Suppressor macrophage treated with lipopolysaccharide for 4 hours (primary cell): ENCODE measurements at places on chromosomes 1 and 21.
A peak's percentile ranks its signal among the peaks of the same experiment; 100 is the strongest.

DNA sequence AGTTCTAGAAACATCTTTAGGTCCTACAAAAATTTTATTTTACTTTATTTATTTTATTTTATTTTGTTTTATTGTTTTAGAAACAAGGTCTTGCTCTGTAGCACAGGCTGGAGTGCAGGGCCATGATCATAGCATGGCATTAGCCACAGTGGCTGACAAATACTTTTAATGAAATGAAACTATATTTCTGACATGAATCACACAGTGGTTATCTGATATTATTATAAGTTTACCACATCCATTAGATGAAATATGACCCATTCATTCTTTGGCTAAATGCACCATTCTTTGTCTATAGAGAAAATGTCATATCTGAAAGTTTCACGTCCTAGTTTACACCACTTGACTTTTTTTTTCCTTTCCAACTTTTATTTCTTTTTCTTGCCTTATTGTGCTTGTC, 613.4 kb upstream of the ADAMTS5 start:
- DNase-seq: no peak

DNA sequence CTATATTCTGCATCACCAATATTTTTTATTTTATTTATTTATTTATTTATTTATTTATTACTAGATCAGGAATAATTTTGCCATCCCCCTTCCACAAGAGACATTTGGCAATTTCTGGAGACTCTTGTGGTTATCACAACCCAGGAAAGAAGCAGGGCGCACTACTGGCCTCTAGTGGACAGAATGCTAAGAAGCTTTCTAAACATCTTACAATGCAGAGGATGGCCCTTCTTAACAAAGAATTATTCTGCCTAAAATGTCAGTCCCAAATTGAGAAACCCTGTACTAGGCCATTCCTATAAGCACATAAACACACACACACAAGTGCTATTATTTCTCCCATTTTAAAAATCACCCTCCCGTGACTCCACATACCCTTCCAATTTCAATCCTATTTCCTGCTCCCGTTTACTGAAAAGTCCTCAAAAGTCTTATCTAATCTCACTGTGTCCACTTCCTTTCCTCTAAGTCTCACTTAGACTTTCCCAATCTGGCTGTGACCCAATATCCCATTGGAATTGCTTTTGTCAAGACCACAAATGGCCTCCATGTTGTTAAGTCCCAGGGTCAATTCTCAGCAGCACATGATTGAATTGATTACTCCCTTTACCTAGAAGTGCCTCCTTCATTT, 43.7 kb upstream of the RNF11 start:
- DNase-seq: peak; percentile 81

GRCh38 chr1:207805841-207806421, 54.1 kb downstream of the CD46 start:
- DNase-seq: peak; percentile 85

- DNase-seq: no peak
Measured at GRCh38 chr1:87600854-87601253, 272.2 kb downstream of the LMO4 start.

GRCh38 chr1:115255154-115255553, 82.9 kb downstream of the NGF start:
- DNase-seq: no peak

GRCh38 chr1:1157914-1158710, 15.6 kb upstream of the TTLL10 start:
- peak; percentile 49 for DNase-seq

DNA sequence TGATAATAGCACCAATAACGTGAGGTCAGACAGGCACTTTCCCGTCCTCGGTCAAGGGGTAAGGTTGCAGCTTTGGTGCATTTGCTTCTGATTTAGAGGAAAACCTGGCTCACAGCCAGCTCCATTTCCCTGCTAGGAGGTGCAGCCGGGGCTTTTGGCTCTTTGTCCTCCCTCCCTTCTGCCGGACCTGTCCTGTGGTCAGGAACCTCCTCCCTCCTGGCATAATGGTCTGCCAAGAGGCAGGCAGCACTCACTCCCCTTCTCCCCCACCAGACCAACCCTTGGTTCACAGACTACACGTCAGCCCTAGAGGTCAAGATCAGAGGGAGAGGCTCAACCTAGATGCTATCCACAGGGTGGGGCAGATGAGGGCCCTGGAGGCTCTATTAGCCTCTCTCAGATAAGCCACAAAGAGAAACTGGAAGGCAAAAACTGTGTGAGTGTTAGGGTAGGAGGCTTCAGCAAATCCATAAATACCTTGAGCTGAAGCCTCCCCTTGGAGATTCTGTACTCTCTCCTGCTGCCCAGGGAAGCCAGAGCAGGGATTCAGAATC, 64.8 kb downstream of the PLXNA2 start:
- DNase-seq: no peak

DNA sequence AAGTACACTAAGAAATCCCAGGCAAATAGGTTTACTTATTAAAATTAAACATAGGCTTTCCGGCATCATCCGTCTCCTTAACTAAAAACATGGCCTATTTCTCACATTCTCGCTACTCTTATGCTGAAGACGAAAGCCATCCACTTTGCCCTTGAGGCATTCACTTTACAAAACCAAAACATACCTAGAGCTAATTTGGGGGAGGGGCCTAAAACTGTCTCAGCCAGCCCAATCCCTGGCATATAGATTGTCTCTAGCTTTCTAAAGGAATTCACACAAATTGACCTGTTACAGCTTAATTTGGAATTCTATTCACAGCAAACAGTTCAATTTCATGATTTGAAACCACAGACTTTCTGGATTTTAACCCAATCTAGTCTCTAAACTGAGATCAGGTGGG, 34.8 kb downstream of the SLC35D1 start:
- no peak for DNase-seq

DNA sequence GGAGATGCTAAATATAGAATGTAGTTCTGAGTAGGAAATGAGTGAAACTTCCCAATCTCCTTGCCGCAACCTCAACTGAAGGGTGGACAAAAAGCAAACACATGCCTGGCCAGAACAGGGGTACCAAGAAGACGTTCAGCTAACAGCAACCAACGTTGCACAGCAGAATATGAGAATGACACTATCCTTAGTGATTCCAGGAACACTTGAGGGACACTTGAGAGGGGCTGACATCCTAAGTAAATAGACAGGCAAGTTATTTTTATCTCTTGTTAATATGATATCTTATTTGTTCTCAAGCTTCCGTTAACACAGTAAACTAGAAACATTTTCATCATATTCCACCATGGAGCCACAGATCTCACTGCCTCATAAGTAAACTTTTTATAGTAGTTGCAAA, 908 bp downstream of the KRTAP19-1 start:
- no peak for DNase-seq

GRCh38 chr1:87159378-87159915, 169.2 kb upstream of the LMO4 start:
- no peak for DNase-seq

DNA sequence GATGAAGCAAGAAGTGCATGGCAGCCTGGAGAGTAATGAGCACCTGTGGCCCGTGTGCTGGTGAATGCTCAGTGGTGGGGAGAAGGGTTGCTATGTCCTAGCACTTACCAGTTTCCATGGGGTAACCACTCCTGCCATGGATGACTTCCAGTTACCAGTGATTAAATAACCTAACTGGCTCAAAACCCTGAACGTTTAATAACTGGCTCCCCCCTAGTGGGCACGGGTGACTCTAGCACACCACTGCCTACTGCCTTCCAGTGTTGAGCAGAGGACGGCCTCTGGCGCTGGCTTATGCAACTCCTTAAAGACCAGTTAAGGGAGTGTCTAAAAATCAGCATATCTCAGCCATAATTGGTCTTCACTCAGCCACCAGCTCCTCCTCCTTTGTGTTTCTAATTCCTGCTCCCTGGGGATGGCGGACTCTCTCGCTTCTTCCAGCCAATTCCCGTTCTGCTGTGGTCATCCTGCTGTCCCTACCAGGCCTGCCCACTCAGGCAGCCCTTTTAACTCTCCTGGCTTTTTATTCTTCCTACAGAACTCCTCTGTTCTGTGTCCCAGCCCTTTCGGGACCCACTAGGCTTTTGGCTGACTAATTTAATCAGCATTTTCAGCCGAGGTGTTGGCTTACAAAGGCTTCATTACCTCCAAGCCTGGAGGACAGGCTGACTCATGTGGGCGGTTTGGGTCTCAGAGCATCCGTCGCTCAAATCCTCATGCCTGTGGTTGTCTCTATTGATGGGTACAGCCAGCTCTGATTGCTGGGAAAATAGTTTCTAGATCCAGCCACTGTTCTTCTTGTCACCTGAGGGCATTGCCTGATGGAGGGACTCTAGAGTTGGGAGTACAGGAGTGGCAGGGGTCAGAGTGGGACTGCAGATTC, 332.4 kb downstream of the CAMTA1 start:
- peak; percentile 2 for DNase-seq

- DNase-seq: peak; percentile 79
Measured at GRCh38 chr1:204072931-204073836, at the start of gene SOX13. TSS of gene SOX13 (plus strand) at chr1:204073115. CDS start at chr1:204112916, 39,801 bp downstream.

DNA sequence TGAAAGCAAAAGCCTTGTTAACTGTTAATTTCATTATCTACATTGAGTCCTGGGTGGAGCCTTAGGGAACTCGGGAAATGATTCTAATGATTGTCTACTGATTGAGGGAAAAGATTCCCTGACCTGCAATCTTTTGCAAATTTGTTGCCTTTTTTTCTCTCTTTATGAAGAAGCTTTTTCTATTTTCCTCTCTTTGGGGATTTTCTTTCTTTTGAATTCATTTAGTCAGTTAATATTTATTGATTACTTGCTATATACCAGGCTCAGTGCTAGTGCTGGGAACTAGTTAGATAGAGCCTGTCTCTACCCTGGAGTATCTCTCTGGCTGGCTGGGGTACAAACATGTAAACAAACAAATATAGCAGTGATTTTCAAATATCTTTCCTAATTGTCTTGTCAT, 71.2 kb upstream of the CACYBP start:
- DNase-seq: no peak

DNA sequence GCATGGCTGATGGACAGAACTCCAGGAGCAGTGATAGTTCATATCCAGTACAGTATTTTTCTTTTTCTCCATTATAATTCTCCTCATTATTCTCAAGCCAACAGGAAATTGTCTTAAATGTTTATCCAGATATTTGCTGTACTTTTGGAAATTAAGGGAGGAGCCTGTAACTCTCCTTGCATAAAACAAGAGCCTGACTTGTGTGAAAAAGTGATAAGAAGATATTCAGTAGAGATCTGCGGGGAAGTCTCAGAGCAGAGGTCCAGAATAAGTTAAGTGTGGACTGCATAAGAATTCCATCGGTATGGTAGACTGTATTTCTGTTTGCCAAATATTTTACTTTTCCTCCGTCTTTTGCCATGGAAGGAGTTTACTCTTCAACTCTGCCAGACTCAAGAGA, 70.2 kb downstream of the BACH1 start:
- DNase-seq: no peak

GRCh38 chr21:25107708-25108107, 499.6 kb downstream of the MRPL39 start:
- peak; percentile 19 for DNase-seq

GRCh38 chr1:62796221-62796620, 12.3 kb downstream of the ATG4C start:
- peak; percentile 54 for DNase-seq

- DNase-seq: no peak
Measured at GRCh38 chr1:210794445-210794844, 339.5 kb downstream of the KCNH1 start.

GRCh38 chr1:232029315-232029714, 402.7 kb downstream of the DISC1 start:
- no peak for DNase-seq

DNA sequence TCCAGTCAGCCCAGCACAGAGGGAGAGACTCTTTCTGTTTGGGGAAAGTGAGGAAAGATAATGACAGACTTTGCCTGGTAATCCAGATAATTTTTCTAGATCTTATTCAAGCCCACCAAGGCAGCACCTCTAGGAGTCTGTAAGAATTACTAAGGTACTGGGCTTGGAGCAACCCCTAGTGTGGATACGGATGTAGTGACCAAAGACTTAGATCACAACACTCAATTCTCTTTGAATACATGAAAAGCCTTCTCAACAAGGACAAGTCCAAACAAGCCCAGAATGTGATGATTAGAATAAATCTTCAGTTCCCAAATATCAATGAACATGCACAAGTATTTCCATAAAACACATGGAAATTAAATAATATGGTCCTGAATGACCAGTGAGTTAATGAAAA, 206.9 kb downstream of the MRPL39 start:
- no peak for DNase-seq

DNA sequence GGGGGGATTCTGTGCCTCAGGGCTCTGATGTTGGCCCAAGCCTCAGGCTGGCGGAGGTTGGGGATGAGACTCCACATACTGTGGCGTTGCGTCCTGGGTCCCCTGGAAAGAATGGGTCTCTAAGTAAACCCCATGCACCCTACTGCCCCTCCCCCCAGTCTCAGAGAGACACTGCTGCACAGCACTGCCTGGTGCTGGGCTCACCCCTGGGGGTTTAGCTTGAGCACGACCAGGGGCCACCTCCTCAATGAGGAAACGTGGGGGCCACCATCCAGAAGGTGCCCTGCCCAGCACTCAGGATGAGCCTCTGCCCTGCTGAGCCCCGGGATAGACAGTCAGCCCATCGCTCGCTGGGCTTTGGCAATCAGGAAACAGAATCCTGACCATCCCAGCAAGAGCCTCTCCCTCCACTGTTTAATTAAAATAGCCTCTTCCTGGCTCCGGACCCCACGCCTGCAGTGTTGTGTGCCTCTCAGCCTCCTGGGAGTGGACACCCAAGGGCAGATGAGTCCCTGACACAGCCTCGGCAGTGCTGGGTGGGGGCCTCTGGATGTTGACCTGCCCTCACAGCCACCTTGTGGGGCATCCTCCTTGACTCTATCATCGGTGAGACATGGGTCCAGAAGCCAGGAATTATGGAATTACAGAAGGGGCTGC, 3.5 kb upstream of the KRTAP10-4 start:
- DNase-seq: no peak

DNA sequence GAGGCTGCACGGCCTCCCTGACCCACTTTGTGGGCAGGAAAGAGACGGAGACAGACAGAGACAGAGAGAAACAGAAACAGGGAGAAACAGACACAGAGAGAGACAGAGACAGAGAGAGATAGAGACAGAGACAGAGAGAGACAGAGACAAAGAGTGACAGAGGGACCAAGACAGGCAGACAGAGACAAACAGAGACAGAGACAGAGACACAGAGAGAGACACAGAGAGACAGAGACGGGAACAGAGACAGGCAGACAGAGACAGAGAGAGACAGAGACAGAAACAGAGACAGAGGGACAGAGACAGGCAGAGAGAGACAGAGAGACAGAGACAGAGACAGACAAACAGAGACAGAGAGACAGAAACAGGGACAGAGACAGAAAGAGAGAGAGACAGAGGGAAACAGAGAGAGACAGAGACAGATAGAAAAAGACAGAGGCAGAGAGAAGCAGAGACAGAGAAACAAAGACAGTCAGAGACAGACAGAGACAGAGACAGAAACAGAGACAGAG, 3.1 kb downstream of the COL6A1 start:
- DNase-seq: no peak

DNA sequence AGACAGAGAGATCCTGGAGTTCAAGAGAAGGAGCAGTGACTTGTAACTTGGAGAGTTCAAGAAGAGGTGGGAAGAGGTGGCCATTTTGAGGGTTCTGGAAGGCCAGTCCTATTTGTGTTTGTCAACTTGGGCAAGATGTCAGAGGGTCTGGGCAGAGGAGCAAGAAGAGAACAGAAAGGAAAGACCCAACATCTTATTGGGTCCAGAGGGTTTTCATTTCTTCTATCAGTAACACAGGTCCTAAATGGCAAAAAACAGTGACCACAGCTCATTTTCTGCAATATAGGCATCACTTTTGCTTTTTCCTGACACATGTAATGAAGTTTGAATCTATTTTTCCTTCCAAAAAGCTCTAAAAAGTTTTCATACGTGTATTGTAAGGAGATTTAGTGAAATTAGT, 38.3 kb upstream of the MAP10 start:
- DNase-seq: no peak
